NCI-H748 treated with DMSO at 0.1 percent for 48 hours (cell line): ENCODE measurements at places on chromosomes 4 and X.

DNA sequence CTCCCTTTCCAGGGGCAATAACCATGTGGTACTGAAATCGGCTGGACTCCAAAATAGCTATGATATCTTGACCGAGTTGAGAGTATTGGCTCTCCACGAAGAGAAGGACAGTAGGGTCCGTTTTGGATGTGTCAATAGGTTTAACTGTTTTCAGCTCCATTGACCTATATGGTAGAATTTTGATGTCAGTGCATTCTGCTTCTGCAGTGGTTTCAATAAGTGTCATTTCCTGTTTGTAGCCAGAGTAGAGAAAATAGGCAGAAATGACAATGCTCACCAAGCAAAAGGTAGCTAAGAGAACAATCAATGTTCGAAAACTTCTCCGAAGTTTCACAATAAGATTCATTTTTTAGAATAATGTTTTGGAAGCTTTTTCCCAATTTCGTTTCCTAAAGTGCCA, 36.7 kb downstream of the NDST4 start:
- no peak for DNase-seq

DNA sequence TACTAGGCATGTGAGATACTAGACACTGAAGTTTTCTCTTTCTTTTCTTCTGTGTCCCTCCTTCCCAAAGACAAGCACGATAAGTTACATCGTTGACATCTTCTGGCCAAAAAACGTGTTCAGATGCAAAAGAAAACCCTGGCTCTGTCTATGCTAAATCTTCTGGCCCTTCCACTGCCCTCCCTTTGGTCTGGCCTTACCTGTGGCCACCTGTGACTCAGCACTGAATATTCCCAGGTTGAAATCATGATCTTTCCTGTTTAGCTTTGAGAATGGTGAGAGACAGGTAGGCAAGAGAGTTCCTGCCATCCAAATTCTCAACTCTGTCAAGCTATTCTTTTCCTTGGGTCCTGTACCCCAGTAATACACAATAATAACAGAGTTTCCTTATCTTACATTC, 12.3 kb downstream of the CLCN5 start:
- no peak for DNase-seq

DNA sequence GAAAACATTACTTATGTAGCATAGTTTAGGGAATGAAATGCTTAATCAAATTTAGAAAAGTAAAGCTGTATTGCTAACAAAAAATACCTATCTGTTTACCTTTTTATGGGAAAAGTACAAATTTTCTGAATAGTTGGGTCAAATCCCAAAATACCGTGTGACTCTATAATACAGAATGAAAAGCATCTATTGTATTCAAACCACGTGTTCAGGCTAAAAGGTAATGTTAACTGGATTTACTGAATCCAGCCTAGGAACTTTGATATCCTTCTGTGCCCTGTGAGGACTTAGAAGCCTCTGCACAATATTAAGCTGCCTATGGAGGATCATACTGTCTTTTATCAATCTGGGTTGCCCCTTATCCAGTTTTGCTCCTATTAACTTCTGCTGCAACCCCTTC, 36.3 kb upstream of the AGA start:
- no peak for DNase-seq

DNA sequence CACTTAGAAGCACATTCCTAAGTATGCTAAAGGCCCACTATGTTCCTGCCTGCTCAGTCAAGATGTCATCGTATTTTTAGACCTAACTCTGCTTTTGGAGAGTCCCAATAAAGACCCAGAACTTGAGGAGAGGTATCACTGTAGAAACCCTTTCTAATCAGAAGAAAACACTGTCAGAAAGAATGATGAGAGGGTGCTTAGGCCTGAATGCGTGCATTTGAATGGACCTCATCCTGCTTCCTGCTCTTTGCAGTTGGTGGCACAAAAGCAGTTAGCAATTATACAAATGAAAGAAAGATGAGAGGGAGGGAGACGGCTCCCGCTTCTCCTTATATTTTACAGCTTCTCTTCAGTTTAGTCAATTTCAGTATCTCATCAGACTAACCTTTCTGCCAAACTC, 987.2 kb downstream of the CCSER1 start:
- no peak for DNase-seq

DNA sequence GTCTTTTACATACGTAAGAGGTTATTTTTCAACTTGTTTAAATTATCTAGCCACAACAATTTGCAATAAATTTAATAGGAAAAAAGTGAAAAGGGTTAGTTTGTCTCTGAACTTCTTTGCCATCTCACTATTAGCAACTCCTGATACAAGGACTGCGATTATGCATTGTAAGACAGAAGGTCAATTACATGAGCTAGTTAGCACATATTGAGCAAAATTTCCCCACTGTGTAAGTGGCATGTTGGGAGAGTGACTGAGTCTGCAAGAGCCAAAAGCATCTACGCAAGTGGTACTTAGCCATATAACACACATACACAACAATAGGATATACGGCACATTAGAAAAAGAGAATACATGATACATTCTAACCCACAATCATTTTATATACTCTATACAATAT, 927.2 kb downstream of the STPG2 start:
- DNase-seq: no peak

GRCh38 chr4:3477750-3478430, 14.8 kb downstream of the DOK7 start:
- DNase-seq: no peak

GRCh38 chrX:44931441-44931973, 58.5 kb downstream of the KDM6A start:
- no peak for DNase-seq

DNA sequence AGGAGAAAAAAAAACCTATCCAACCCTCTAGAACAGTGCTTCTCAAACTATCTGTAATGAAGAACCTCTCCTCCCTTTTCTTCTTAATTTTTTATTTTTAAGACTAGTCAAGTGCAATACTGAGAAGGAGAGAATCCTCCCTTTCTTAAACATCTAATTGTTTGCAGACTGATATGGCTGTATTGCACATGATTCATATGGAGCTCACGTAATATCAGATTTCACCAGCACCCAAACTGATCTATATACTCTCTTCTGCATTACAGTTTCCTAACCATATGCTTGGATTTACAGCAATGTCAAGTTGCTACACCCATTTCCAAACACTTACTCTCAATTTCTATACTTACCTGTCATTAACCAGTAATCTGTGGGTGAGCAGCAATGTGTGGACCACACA, 9.5 kb downstream of the PRMT9 start:
- no peak for DNase-seq

DNA sequence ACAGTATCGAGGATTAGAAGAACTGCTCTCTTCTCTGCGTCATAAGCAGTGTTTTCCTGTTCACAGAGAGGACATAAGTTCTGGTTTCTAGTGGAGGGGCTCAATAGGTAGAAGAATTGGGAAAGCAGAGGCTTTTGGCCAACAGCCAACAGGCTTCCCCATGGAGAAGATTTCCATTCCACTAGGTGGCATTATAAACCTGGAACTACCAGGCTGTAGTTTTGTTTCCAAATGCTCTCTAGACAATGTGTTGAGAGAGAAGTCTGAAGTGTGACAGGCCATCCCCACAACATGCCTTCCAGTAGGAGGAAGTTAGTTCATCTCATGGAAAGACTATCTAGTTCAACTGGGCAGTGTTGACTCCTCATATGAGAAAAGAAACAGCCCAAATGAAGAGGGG, 63.8 kb upstream of the ANXA10 start:
- no peak for DNase-seq

DNA sequence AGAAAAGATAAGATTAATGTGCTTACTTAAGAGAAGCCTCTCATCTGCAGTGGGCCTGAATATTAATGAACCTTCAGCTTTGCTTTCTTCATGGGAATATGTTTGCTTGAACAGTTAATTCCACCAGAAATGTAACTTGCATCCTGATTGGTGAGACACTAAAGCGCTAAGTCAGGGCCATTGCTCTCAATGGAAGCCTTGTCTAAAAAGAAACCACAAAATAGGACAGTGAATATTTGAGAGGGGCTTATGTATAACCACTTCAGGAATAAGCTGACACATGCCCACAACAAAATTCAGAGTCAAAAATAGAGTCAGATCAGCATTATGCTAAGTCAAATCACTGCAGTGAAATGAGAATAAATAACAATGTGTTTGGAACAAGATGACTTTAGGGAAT, 1125.8 kb downstream of the STIM2 start:
- DNase-seq: no peak

DNA sequence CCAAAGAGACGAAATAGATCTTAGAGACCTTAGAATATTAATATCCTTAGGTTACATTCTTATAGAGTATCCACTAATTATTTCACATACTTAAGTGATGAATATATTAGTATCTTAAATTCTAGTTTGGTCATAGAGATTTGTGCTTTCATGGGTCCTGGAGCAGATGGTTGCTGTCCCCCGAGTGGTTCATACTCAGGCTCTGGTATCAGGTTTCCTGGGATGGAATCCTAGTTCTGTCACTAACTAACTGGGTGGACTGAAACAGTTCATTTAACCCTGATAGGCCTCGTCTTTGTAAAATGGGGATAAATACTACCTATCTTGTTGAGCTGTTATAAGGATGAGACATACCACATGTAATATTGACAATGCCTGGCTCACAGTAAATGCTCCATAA, 264.6 kb downstream of the TENM3 start:
- no peak for DNase-seq

DNA sequence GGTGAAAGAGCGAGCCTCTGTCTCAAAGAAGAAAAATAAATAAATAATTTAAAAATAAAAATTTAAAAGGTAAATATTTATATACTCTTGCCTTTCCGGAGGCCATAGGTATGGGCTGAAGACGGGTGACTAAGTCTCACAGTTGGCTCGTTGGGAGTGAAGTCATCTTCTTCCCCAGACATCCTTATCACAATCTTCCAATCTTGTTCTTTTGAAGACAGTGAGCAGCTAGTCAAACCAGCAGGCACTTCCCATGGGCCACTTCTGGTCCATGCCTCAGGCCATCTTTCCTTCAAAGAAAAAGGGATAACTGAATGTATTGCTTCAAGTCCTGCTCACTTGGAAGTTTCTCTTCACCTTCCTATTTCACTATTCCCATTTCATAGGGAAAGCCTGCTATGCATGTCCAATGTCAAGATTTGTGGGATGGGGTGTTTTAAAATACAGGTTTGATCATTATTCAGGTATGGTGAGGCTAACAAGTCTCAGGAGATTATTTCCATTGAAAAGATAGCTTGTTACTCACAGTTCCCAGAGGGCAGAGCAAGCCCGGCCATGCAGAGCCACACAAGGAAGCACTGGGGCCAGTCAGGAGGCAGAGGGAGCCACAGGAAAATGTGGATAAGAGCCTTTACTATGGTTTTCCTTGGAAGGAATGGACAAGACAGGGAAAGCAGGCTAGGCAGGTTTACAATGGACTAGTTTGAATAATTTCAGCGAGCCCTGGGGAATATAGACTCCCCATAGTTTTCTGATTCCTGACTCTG, 33.3 kb upstream of the VCX2 start:
- no peak for DNase-seq

- DNase-seq: no peak
Measured at GRCh38 chr4:55574252-55574651, 17.8 kb downstream of the PDCL2 start.

GRCh38 chr4:150315175-150315574, 236.9 kb downstream of the DCLK2 start:
- DNase-seq: no peak

GRCh38 chr4:90842960-90843359, 715.8 kb downstream of the CCSER1 start:
- no peak for DNase-seq

- no peak for DNase-seq
Measured at GRCh38 chr4:72341432-72341820, 227.6 kb downstream of the ADAMTS3 start.

DNA sequence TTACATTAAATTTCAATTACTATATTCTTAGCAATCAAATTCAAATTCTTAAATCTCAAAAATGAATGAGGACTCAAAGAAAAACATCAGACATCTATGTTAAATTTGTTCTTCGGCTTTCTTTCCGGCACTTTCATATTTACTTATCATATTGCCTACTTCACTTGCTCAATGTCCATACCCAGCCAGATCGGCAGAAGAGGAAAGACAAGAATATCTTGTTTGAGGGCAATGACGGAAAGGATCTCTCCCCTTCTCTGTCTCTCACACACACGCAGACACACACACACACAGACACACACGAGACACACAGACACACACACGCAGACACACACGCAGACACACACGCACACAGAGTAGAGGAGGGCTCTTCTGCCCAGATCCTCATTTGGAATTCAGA, 13.2 kb upstream of the IRF2 start:
- DNase-seq: no peak

DNA sequence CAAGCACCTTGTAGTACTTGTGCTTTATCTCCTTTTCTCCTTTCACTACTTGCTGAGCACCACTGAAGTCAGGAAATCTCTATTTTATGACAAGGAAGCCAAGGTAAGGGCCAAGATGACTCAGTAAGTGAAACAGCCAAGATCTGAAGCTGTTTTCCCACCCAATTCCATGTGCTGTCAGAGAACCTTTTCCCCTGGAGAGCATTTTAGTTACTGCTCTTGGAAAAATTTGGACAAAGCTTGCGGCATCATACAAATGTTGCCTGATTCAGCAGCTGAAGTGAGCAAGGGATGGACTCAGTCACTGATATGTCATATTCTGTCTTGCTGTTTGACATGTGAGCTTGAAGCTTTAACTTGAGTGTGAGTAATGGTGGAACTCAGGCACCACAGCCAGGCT, 391.4 kb downstream of the RAB28 start:
- DNase-seq: no peak

GRCh38 chr4:110049951-110050925, 137.6 kb downstream of the EGF start:
- peak; percentile 25 for DNase-seq

DNA sequence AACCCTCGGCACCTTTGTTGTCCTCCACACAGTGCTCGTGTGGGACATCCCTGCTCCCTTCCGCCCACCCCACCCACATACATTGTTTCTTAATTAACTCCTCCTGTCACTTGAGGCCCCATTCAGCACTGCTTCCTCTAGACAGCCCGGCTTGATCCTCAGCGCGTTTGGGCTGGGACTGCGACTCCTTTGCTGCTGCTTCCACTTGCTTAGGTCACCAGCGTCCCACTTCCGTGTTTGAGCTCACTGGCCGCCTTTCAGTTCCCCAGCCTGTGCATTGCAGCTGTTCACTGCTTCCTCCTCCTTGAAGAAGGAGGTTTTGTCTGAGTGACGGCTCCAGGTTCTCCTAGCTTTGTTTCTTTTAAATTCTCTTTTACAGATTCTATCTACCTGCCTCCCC, 16.1 kb downstream of the RNF4 start:
- DNase-seq: no peak

- DNase-seq: no peak
Measured at GRCh38 chr4:97978791-97979488, 164.3 kb downstream of the STPG2 start.

DNA sequence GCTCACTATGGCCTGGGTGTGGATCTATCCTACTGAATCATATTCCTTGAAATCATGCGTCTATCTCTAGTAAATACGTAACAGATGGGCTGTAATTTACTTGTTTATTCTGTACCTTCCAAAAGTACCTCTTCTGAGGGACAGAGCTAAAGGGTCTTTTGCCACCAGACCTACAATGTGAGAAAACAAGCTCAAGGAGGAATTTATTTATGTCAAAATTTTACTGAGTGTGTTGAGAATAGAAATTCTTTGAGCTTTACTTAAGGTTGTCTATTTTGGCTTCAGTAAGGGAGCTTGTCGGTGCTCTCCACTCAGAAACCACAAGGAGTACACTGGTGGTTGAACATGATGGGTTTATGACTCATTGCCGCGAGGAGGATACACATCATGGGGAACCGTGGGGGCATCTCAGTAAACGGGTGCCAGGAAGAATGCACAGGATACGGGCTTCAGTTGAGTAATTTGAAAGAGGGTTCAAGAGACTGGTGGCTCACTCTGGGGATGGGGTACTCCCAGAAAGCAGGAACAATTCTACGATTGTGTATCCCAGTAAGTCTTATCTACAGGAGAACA, 3.0 kb downstream of the ANK2 start:
- no peak for DNase-seq
